ENCODE measurements at places on chromosomes 2 and 18.

- DNase-seq = no peak
Observed at GRCh38 chr18:68662754-68663153, 52.2 kb downstream of the TMX3 start.

DNA sequence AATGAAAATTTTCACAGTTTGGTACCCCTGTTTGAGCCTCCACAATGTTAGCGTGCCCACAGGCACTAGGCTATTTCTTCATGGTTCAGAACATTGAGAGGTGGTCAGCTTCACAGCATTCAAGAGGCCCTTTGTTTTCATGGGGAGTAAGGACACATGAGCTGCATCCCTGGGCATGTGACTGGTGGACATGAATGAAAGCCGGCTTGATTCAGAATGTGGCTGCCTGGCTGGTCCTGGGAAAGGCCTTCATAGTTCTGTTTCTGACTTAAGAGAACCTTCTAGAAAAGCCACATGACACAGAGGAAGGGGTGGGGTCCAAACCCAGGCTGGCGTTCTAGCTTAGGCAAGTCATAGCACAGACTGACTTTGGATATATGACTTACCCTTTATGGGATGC lies 420.6 kb downstream of the CMPK2 start:
- no peak for DNase-seq

DNA sequence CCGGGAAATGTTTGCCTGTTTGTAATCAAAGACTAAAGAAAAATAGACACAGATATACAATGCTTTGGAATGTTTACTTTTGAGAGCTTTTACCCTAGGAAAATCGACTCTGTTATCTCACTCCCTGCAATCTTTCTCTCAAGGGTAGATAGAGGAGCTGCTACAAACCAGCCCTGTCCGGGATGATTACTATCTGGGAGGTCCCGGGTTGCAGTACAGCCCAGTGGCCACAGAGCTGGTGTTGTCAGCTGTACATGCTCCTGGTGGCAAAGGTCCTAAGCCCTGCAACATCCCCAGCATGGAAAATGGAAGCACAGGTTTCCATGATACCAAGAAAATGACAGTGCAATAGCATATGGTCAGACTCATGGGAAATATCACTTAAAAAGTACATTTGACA lies 570.5 kb upstream of the SOX11 start:
- DNase-seq = no peak

- peak; percentile 74 for DNase-seq
Observed at GRCh38 chr2:240143801-240144648, 3.6 kb upstream of the OTOS start.

- no peak for DNase-seq
Observed at GRCh38 chr2:233130024-233130423, 69.9 kb downstream of the INPP5D start.

- DNase-seq = no peak
Observed at GRCh38 chr18:13319629-13320028, 101.1 kb downstream of the LDLRAD4 start.

DNA sequence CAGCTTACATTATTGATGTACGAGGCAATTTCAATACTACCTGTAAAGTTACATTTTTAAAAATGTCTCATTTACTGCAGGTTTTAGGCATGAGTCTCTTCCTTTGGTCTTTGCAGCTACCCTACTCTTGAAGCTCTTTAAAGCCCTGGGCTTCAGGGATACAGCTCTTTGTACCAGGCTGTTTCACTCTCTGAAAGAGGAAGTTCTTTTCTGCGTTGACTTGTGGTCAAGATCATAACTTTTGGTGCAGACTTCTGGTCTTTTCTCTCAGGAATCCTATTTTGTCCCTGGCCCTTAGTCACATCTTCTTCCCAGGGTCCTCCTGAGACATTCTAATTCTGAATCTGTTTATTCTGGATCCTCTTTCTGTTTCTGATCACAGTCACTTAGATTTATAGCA lies 16.6 kb upstream of the HRH4 start:
- DNase-seq = no peak

- no peak for DNase-seq
Observed at GRCh38 chr18:29501952-29502351, 1325.0 kb upstream of the CDH2 start.

GRCh38 chr2:124921191-124921590 lies 896.1 kb downstream of the CNTNAP5 start:
- no peak for DNase-seq

DNA sequence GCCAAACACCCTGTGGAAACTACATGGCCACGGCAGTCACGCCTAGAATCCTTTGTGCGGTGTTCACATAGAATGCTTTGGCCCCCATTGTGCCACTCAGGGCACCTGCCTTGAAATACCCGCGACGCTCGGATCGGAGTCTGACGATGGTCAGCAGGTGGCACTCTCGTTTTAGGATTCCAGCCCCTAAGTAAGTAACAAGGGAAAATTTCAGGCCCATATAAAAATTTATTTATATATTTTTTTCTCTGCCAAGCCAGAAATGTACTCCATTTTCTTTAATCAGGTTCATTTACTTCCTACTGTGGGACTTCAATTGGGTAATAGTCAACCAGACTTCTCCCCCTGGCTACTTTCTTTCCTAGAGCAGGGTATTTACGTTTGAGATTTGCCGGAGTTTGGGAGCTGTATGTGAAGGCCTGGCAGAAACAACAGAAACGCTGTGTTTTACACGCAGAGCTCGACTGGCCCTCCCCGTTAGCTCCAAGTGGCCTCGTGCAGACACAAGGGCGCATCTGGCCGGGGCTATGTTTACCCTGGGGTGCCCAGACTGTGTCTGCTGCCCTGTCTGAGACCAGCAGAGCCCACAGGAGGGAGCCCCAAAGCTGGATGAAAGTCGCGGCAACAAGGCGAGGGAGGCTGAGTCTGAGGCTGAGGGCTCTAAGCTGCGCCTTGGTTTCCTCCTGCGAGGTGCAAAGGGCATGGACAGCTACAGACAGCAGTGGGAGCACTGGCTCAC lies 41.6 kb downstream of the LRRC30 start:
- no peak for DNase-seq

GRCh38 chr2:98771721-98772524 lies 41.0 kb upstream of the MGAT4A start:
- peak; percentile 69 for DNase-seq

GRCh38 chr18:56831988-56832387 lies 180.8 kb downstream of the WDR7 start:
- no peak for DNase-seq

DNA sequence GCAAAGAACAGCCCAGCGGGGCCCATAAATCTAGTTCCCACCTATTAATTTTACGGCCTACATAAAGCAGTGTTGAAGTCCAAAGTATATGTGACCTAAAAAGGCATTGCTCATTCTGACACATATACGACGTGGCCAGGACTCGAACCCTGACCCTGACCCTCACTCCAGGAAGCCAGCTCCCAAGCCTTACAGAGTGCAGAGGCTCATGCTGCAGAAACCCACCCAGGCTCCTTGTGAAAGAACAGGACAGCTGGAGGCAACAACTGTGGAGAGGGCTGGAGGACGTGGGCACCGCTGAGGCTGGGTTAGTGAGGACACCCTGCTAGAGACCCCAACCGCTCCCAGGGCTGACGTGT lies 221.6 kb downstream of the CYP26B1 start:
- no peak for DNase-seq

DNA sequence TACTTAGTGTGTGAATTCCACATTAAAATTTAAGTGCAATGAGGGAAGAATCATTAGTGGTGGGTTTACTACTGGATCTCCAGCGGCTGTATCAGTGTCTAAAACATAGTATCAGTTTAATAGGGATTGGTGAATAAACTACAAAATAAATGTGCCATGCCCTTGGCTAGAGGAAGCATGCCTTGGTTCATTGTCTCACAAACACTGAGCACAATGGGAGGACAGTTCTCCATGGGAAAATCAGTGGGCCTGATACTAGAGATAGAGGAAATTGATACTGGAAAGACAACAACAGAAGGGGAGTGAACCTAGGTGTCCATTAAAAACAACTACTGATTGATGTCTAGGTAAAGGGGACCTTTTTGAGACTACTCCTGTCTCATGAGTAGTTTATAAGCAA lies 971.6 kb downstream of the SUCLG1 start:
- DNase-seq = no peak

DNA sequence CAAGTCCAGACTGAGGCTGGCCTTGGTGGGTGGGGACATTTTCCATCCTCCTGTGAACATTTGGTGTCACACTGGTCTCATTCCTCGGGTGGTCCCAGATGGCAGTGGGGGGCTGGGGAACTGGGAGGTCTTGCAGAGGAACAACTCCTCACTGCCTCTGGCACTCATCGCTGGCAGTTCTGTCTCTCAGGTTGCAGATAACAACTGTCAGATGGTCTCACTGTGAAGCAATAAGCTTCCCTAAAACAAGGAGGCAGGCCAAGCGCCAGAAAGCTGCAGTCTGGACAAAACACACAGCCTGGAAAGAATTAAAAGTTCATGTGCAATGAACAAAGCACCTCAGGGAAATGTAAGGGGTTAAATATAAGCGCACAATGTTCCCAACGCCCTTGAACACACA lies 78.1 kb downstream of the IRS1 start:
- no peak for DNase-seq

GRCh38 chr2:133591164-133591563 lies 22.9 kb upstream of the NCKAP5 start:
- DNase-seq = no peak

- DNase-seq = no peak
Observed at GRCh38 chr2:174870787-174871186, 106.5 kb upstream of the CHRNA1 start.

DNA sequence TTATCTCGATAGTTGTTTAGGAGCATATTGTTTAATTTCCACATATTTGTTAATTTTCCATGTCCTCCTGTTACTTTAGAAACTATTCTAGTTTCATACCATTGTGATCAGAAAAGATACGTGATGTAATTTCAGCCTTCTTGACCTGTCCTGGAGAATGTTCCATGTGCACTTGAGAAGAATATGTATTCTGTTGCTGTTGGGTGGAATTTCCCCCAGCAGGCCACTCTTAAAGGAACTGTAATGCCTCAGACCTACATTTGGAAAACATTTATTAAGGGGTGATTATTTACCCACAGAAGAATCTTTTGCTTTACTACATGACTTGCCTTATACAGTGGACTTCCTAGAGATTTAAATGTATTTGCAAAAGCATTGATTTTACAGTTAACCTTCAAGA lies 55.5 kb downstream of the LIMS1 start:
- DNase-seq = no peak

GRCh38 chr2:29847886-29848285 lies 73.5 kb downstream of the ALK start:
- DNase-seq = no peak

- no peak for DNase-seq
Observed at GRCh38 chr2:7119132-7119835, 202.1 kb downstream of the RNF144A start.

DNA sequence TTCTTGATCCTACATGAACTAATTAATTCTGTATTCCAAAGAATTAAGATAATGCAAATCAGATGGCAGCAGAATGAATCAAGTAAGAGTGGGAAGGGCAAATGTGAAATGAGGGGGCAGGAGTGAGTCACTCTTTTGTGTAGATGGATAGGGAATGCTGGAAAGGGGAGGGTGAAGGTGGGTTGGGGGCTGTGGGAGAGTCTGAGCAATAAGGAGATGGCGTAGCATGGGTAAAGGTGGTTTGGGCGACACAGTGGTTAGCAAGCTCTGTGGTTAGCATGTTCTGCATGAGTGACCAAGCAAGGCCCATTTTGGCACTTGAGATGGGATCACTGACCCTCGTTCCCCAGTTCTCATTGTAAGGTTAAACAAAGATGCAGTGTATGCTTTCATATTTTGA lies 20.4 kb downstream of the GPD2 start:
- no peak for DNase-seq

DNA sequence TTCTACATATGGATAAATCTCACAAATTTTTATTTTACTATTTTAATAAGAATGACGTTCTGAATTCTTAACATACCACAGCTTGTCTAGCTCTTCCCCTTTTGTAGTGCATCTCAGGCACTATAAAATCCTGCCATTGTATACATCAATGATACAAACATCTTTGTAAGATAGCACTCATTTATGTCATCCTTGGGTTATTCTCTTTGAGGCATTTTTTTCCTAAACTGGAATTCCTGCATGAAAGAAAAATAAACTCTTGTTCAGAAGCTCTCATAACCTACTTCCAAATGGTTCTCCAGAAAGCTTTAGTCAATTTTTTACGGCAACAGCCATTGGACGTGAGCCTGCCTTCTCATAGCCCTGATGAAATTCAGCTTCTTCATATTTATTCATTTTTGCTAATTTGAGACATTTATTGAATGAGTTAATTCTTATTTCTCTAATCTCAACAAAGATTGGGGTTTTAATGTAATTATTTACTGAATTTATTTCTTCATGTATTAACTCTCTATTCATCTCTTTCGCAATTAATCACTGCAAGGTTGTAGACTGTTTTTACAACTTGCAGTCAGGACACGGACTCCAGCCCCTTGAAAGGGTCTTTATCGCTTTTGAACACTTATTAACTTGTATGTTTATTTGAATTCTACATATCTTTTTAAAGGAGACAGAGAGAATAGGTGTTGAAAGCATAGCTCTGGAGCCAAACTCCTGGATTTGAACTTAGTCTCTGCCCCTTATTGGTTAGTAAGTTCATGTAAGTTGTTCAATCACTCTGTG lies 57.6 kb upstream of the PARD3B start:
- no peak for DNase-seq

DNA sequence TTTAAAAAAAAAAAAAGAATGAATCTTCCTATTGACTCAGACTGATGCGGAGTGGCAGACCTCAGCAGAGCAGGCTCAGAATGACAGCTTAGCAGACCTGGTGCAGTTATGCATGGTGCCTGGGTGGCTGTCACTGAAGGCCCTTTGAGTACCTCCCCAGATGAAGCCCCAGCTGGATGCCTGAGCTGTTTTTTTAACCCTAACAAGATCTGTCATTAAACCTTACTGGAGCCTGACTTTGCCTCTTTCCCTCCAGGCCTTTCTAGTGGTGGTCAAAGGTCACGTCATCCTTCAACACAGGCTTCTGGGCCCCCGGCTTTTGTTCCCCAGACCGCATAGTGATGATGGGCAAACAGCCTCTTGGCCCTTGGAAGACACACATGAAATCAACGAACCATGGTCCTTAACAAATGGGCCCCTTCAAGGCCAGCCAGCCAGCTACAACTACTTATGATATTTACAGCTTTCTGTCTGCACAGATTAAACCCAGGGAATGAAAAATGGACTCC lies 138.3 kb upstream of the CYP1B1 start:
- peak; percentile 25 for DNase-seq

GRCh38 chr18:58263055-58263957 lies 219.3 kb downstream of the NEDD4L start:
- DNase-seq = no peak

DNA sequence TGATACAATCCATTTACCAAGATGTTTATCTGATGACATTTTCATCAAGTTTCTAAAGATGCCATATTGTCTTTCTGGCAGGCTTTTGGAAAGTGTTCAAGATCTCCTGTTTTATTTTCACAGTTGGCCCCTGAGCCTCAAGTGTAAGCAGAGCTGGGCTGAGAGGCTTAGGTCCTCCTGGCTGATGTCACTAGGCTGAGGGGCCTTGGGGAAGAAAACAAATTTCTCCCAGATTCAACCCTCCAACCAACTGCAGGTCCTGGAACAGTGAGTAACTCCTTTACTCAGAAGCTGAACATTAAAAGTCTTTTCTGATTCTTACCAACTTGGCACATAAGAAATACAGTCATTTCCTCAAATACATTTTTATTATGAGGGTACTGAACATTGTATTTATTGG lies 14.9 kb upstream of the IL1RL1 start:
- peak; percentile 20 for DNase-seq
